ENCODE measurements at places on chromosomes 6 and 20.

- DNase-seq: no peak
These were observed 55.4 kb downstream of the SMOC2 start for GRCh38 chr6:168496139-168496996.

- DNase-seq: no peak
These were observed 146 bp downstream of the ZNFX1 start for GRCh38 chr20:49277786-49278035.

DNA sequence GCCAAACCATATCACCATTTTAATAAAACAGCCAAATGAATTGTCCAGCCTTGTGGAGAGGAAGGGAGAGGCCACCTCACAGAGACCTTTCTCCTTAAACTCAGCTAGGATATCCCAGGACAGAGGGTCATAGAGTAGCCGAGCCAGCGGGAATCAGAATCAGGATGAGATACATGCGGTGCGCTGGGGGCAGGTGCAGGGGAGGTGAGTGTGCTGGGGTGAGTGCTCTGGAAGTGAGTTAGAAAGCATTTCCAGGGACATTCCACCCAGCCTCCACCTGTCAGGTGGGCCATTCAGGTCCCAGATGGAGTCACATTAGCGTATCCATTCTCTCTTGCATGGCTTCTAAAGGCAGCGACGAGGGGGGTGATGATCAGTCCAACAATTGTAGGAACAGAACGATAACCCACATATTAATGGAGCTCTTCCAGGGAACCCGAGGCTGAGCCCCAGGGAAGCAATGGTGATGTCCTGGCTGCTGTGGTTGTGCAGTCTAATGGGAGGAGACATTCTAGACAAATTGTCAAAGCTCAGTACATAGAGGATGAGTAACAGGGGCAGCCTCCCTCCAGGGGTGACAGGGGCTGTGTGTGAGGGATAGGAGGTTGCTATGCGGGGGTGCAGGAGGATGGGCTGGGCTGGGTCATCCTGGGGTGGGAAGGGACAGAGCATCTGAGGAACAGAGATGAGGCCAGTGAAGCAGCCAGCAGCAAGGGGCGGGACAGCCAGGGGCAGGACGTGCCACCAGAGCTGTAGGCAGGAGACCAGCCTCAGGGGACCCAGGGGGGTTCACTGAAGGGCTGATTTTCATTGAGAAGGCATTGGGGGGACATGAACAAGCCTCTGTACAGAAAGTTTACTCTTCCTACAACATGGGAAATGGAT lies 88.7 kb upstream of the FRMD1 start:
- no peak for DNase-seq

DNA sequence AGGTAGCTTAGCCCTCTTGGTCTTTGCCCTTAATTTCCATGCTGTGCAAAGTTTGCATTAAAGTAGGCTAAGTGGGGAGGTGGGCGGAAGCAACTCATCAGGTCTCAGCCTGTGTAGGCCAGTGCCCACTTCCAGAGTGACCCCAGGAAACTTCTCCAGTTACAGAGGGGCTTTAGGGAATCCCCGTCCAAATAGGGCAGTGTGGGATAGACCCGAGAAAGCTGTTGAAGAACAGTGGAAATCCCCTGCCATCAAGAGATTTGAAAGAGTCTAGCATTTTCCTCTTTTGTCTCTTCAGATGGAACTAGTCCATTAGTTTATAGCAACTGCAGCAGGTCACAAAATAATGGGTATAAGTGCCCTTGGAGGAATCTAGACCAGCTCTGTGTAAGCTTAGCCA lies 20.2 kb downstream of the SF3B5 start:
- DNase-seq: no peak

DNA sequence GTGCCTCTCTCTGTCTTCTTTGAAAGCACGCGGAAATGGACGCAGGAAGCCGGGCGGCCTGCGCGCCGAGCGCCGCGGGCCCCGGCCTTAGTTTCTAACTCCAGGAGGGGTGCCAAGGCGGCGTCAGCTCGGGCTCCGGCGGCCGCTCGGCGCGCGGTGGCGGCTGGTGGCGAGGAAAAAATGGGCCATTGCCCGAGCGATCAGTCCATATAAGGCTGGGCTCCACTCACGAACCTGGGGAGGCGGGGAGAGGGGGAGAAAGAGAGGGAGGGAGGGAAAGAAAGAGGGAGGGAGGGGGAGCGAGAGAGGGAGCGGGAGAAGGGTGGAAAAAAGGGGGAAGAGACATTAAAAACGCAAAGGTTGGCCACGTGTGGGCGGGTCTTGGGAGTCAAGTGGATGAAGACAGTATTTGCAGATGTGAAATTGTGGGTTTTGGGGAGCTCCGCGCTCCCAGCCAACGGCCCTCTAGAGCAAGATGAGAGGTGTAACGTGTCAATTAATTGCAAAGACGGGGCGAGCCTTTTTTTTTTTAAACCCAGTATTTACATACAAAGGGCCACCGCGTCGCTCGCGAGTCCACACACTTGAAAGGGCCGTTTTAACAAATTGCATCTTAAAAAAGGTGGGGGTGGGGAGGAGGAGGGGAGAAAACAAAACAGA lies at the start of gene NKX2-2:
NKX2-2 (minus strand) TSS at position 184 of the 660 bp plus-strand sequence. CDS start 395 bp downstream, outside the sequence.
- DNase-seq: no peak

DNA sequence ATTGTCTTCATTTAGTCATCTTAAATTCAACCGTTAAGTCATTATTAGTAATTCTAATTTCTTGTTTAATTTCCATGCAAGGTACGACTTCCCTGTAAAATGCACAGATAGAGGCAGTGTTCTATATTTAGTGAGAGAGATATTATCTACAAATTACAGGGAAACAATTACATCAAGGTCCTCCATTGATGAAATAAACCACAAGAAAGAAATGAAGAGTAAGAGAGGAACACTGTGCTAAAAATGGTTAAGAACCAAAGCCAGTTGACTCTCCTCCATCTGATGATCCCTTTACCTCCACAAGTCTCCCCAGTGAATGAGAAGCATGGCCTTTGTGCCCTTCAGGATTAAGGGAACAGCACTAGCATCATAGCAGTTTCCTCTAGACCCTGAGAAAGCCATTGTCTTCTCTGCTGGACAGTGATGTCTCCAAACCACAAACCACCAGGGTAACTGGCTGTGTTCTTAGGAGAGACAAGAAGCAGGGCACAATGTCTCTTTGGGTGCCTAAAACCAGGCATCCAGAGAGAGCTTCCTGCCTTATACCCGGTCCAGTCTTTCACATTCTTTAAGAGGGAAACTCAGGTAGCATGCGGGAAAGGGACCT lies 38.1 kb downstream of the IRF4 start:
- DNase-seq: no peak

DNA sequence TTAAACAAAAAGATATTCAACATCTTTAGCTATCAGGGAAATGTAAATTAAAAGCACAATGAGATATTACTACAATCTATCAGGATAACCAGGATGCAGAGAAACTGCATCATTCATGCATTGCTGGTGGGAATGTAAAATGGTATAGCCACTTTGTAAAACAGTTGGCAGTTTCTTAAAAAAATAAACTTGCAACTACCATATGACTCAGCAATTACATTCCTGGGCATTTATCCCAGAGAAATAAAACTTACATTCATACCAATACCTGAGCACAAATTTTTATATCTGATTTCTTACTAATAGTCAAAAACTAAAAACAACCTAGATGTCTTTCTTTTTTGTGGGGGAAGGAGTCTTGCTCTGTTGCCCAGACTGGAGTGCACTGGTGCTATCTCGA lies 190.3 kb upstream of the TAB2 start:
- DNase-seq: no peak

- DNase-seq: no peak
These were observed 17.4 kb upstream of the GFOD1 start for GRCh38 chr6:13504611-13505344.

GRCh38 chr6:148987982-148988381 lies 241.2 kb downstream of the UST start:
- no peak for DNase-seq

GRCh38 chr6:144248476-144249301 lies 36.4 kb upstream of the UTRN start:
- no peak for DNase-seq

DNA sequence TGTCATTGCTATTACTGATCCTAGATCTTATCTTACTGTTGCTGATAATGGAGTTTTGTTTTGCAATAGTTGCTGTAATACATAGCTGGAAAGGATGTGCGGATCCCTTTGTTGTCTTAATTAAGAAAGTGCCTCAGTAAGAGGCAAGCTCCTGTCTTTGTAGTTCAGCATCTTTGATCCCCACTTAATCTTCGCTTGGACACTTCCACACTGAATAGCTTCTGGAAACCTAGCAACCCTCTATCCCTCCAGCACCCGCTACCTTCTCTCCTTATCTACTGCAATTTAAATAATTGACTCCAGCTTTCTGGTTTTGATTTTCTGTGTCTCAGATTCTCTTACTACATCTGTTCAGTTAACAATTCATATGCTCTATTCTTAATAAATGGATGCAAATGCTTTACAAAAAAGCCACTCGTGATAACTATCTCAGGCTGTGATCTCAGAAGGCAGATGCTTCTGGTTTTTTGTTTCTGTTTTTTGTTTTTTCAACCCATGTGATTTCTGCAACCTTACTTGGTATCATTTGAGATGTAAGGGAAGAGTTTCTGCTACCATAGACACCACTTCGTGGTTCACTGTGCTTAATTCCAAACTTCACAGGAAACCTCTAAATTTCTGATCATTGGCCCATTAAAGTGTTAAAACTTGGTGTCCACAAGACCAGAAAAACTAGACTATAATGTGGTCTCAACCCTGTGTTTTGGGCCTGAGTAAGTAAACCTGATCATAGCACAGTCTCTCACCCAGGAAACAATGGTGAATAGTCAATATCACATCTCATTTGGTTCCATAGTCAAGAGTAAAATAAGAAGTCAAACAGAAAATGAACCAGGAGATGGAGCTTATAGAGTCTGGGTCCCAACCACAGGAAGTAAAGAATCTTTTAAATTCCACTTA lies 352.1 kb upstream of the SOX4 start:
- no peak for DNase-seq

DNA sequence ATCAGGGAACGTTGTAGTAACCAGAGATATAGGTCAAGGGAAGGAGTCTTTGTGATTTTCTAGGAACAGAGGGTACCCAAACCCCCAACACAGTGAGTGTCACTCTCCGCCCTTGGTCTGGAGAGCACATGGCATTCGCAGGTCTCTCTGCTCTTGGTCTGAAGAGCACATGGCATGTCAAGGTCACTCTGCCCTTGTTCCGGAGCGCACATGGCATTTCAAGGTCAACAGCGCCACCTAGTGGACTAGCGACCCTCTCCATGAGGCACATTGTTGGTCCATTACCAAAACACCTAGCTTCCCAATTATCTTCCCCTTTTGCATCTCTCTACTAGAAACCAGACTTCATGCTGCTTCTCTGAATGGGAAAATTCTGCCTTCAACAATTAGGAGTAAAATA lies 260.0 kb downstream of the C6orf118 start:
- no peak for DNase-seq

- DNase-seq: no peak
These were observed 33.3 kb downstream of the ATXN1 start for GRCh38 chr6:16727996-16728395.

GRCh38 chr20:2874456-2874855 lies 1.2 kb downstream of the PTPRA start:
- DNase-seq: no peak

- peak; percentile 41 for DNase-seq
These were observed 636 bp downstream of the RCAN2 start for GRCh38 chr6:46490425-46491200.

DNA sequence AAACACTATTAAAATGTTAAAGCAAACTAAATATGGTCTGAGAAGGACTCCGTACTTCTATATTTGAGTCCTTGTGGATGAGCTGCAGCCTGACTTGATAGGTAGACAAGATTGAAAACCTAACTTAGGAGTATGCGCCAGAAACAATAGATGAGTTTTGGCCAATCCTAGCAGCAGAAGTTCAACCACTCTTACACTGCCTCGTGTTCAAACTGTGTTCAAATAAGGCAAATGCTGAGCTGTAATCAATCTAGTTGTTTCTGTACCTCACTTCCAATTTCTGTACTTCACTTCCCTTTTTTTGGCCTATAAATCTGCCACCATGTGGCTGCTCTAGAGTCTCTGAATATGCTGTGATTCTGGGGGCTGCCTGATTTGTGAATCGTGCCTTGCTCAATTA lies 13.2 kb upstream of the SERINC1 start:
- DNase-seq: no peak

DNA sequence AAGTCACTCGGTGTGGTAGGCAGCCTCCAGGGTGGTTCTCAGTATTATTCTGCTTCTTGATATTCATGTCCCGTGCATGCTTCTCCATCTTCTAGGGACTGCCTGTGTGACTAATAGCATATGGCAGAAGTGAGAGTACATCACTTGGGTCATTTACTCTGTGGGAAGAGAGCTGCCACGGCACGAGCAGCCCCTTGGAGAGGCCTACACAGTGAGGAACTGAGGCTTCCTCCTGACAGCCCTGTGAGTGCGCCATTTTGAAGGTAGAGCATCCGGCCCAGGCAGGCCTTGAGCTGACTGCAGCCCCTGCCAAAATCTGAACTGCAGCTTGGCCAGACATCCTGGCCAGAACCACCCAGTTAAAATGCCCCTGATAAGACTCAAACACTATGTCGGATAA lies 17.3 kb upstream of the MCUR1 start:
- DNase-seq: no peak

- no peak for DNase-seq
These were observed 456.9 kb upstream of the JAG1 start for GRCh38 chr20:11130554-11131166.

DNA sequence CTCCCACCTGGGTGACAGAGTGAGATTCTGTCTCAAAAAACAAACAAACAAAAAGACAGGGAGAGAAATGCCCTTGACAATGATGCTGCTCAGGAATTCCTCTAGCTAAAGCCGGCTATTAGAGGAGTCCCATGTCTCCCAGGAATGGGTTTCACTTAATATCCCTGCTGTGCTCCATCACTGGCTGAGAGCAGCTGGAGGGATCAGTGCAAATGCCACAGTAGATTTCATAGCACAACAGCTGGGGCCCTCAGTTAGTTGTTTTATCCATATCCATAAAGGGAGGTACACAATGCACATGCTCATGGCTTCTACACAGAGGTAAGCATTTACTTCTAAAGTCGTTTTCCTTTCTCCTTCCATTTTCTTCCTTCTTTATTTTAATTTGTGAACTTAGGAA lies 742.0 kb upstream of the POU3F2 start:
- no peak for DNase-seq
